ENCODE measurements at places on chromosomes 16 and 17. TPM values are rescaled to one million over a fixed set of nuclear protein-coding genes. Genes with fewer than 3 reads are reported as not detected.

Gene HOXB1
- 0.79 TPM for total RNA-seq

Gene KCNH6
- total RNA-seq: 9.0 TPM

Gene EMP2
- 57.9 TPM for total RNA-seq

Gene PRR35
- 0.12 TPM for total RNA-seq

Gene MT1F
- 5.9 TPM for total RNA-seq
